ENCODE measurements at places on chromosomes 5 and 9.

DNA sequence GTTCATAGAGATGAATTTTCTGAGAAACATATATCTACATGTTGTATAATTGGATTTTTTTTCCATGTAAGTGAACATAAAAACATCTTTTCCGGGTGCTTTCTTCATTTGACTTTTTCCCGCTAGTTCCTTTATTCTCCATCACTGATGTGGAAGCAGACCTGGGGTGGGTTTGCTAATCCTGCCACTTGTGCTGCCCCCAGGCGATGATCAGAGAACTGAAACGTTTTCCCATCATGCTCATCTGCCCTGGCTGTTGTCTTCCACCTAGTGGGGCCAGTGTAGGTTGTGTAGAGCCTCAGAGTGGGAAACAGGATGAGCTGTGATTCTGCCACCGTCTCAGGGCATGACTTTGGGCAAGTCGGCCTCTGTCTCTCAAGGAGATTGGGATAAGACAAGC lies 34.2 kb upstream of the TGFBR1 start:
- DNase-seq = no peak

DNA sequence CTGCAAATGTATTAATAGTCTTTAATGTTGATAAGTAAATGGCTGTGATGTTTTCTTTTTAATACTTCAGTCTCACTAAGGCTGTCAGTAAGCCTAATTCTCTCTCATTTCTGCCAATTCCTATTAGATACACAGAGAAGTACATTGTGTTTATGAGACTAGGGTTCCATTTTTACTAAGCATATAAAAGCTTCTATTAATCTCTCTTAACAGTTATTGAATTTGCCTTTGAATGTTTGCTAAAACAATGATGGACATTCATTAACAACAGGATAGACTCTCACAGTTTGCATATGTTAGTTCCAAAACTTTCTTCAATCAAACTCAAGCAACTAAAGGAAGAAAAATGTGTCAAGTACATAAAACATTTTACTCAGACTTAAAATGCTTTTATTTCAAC lies 659.3 kb downstream of the TLE1 start:
- DNase-seq = no peak

DNA sequence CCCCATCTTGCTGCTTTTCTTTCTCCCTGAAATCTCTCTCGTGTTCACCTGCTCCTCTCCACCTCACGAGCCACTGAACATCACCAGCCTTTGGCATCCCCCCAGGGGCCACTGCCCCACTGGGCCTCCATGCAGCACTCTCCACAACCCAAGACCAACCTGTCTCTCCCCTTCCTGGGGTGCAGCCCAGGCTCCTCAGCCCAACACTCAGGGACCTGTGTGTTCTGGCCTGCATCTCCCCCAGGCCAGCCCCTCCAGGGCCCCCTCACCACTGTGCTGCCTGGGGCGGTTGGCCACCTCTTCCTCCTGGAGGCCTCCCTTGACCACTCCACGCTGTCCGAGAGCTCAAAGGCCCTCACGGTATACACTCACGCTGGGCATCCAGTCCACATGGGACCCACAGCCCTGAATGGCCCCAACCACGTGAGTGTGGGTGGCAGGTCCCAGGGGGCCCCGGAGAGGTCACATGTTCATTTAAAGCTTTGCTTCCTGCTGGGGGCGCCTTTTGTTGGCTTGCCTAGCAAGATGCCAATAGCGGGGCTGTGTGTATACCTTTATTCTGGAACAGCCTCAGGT lies 453 bp upstream of the DOK3 start:
- DNase-seq = peak; percentile 21

GRCh38 chr9:38713426-38713825 lies 6.5 kb downstream of the FAM240B start:
- peak; percentile 71 for DNase-seq

DNA sequence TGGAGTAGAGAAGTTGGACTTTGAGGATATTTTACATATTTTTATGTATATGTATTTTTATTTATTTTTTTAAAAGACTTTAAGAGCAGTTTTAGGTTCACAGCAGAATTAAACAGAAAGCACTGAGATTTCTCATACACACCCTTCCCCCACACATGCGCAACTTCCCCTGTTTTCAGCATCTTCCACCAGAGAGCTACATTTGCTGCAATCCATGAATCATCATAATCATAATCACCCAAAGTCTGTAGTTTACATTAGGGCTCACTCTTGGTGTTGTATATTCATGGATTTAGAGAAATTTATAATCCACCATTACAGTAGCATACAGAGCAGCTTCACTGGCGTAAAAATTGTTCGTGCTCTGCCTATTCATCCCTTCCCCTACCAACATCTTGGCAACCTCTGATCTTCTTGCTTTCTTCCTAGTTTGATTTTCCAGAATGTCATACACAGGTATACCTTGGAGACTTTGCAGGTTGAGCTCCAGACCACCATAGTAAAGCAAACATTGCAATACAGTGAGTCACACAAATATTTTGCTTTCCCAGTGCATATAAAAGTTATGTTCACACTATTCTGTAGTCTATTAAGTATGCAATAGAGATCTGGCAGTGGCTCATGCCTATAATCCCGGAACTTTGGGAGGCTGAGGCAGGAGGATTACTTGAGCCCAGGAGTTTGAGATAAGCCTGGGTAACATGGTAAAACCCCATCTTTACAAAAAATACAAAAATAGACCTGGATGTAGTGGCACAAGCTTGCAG lies 9.6 kb upstream of the CCDC171 start:
- DNase-seq = peak; percentile 59

DNA sequence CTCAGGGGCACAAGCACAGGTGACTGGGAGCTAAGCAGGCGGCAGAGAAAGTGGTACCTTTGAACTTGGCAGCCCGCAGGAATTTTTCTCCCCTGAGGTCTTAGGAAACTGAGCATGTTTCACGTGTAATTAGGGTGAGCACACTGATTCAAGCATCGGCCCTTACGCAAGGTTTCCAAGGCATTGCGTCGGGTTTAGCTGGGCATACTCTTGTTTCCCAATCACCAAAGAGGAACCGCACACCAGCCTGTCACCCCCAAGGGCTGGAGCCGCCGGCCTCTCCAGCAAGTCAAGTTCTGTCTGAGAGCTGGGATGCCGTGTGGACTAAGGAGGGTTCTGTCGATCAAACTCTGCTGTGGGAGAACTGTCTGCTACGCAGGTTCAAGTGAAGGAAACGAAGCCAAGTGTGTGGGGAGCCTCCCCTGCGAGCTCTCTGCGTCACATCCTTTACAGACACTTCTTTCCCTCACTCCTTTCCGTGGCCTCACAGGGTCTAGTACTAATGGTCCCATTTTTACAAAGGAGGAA lies 53.0 kb downstream of the ERGIC1 start:
- peak; percentile 99 for DNase-seq

GRCh38 chr5:149706158-149706557 lies 24.0 kb upstream of the PPARGC1B start:
- no peak for DNase-seq

GRCh38 chr9:6007770-6008168 lies 7.7 kb downstream of the RANBP6 start:
- DNase-seq = peak; percentile 68

DNA sequence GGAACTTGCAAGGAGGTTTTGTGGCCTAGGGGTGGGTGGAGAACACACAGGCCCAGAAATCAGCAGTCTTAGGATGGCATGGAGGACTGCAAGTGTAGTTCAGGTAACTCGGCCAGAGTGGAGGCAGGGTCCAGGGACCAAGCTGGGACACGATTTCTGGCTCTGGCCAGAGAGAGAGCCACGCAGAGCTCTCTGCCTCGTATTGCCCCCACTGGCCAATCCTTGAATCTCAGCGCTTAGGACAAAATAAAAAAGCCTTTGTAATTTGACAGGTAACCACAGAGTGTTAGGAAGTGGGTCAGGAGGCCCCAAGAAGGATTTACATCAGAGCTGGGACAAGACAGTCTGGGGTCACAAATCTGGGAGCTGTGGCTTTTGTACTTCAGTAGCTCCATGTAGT lies 11.7 kb downstream of the MAP3K1 start:
- no peak for DNase-seq
